SK-N-DZ (cell line): ENCODE measurements at places on chromosomes 1 and 21.

DNA sequence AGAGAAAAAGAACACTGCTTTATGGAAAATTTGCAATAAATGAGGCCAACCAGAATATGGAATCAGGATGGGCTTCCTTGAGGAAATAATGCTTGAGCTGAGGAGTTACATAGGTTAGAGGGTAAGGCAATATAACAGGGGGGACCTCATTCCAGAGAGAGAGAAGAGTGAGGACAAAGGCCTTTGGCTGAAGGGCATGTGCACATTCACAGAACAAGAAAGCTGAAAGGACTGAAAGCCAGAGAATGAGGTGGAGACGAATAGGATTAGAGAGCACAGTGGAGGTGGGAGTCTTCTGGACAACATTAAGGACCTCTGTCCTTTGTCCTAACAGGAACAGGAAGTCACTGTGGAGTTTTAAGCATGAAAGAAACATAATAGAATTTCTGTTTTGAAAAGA lies 60.7 kb upstream of the MROH9 start:
- DNase-seq = no peak

GRCh38 chr1:101781201-101781831 lies 215.4 kb downstream of the OLFM3 start:
- DNase-seq = peak; percentile 6

- DNase-seq = no peak
Observed at GRCh38 chr1:96598416-96599168, 123.0 kb upstream of the PTBP2 start.

DNA sequence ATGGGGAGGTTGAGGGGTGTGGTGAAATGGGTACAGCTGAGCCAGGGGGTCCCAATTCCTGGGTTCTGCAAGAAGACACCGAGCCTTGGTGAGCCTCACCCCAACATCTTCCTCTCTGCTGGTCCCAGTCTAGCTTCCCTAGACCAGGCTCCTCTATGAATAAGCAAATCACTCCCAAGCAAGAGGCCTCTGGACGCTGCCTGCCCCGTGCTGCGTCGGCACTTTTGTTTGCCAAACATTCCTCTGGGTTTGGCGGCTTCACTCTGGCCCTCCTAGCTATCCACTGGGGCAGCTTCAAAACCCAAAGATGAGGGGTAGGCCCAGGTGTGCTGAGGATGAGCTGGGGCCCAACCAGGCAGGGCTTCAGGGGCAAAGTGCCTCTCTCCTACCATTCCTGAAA lies 137.1 kb upstream of the CD34 start:
- DNase-seq = no peak

GRCh38 chr1:8031176-8031785 lies 5.2 kb upstream of the ERRFI1 start:
- DNase-seq = no peak

DNA sequence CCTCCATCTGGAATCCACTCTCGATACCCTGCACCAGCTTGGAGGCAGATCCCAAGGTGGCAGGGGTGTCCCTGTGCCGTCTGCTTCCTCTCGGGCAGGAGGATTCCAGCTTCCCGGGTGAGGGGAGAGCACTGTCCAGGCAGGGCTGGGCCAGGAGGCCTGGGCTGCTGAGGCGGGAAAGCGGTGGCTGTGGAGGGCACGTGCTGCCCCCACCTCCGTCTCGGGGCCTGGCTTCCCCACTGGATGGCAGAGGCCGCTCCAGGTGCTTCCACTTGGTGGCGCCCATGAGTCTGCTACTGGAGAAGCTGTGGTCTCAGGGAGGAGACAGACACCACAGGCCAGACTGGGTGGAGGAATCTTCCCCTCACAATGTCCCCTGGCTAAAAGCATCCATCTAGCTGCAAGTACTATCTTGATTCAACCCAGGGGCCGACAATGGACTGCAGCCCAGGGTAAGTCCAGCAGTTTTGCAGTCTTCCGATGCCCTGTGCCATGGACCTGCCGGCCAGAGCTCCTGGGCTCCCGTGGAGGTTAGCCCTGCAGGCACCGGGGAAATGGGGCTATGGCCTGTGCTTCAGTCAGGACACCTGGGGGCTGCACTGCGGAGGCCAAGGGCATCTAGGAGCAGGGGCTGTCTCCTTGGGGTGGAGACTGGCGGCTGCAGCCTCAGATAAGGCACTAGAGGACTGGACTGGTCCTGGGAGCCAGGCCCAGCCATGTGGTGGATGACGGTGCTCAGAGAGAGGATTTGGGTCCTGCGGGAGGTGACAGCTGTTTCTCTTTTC lies 41.3 kb upstream of the EIF4G3 start:
- DNase-seq = no peak

- DNase-seq = no peak
Observed at GRCh38 chr1:244011271-244011670, 39.8 kb upstream of the ZBTB18 start.

GRCh38 chr1:184672013-184672726 lies 82.5 kb downstream of the EDEM3 start:
- no peak for DNase-seq

- DNase-seq = no peak
Observed at GRCh38 chr1:18646786-18647410, 16.3 kb downstream of the PAX7 start.

GRCh38 chr1:17671314-17671705 lies 83.8 kb upstream of the ACTL8 start:
- peak; percentile 63 for DNase-seq

GRCh38 chr1:85624361-85624760 lies 43.8 kb downstream of the CCN1 start:
- DNase-seq = no peak

GRCh38 chr1:41268154-41268770 lies 26.2 kb upstream of the SCMH1 start:
- DNase-seq = peak; percentile 64
